Pancreas (tissue), 10 donors: ENCODE measurements at places on chromosomes 13 and 19. TPM values are rescaled to one million over a fixed set of nuclear protein-coding genes. Genes with fewer than 3 reads are reported as not detected.

The MTUS2 gene
- polyA plus RNA-seq = 3.5 TPM

The CHST8 gene
- 3.6 TPM for polyA plus RNA-seq

The ICAM1 gene
- 7.2 TPM for polyA plus RNA-seq

The ZNF112 gene
- polyA plus RNA-seq = 0.99 TPM

The CEBPA gene
- 7.7 TPM for polyA plus RNA-seq

The KLK15 gene
- polyA plus RNA-seq = 0.07 TPM

The CDKN2D gene
- polyA plus RNA-seq = 3.8 TPM

The ANGPTL8 gene
- polyA plus RNA-seq = 0.38 TPM

The NKPD1 gene
- polyA plus RNA-seq = 0.19 TPM

The PRR19 gene
- 0.34 TPM for polyA plus RNA-seq

The ZNF581 gene
- 13.8 TPM for polyA plus RNA-seq

The GJB2 gene
- 0.59 TPM for polyA plus RNA-seq

The SPACA4 gene
- polyA plus RNA-seq = 0.12 TPM

The NXNL1 gene
- not detected for polyA plus RNA-seq
